Activated CD8-positive, alpha-beta T cell treated with anti-CD3 and anti-CD28 coated beads for 36 hours (primary cell): ENCODE measurements at places on chromosomes 3 and 15.

DNA sequence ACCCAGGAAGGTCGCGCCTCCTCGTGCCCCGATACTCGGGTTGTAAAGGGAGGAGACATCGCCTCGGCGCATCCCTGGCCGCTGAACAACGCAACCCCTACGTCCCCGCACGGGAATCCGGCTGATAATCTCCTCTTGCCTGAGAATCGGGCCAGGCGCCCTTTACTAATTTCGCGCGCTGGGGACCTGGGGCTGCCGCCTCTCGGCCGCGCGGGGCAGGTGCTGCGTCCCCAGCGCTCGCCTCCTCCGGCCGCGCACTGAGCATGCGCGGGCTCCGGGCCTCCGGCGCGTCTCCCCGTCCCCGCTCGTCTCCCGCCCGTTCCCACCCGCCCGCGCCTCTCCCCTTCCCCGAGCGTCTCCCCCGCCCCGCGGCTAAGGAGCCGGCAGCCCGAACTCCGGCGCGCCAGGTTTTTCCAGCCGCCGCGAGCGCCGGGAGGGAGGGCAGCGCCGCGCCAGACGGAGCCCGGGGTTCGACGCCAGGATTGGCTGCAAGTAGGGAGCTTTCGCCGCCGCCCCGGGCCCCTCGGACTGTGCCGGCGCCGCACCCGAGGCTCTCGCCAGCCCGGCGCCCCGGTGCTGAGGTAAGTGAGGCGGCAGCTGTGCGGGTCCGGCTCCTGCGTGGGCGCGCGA lies at the start of gene CNTN4:
Gene CNTN4 (plus strand): TSS at position 469 of the 630 bp plus-strand sequence.
- DNase-seq: peak; percentile 14

DNA sequence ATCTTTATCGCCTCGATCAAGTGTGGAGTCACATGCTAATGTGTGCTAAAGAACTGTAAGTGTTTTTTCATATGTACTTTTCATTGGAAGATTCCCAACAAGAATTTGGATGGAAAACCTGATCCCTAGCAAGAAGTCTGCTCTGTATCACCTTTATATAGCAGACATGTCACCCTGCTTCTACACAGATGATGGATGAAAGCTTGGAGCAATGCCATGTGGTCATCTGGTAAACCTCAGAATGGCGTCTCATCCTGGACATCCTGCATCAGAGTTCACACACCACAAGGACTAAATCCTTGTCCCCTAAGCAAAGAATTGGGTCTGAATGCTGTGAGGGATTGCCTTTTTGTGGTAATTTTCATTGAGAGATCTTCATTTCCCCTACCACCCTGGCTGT lies 42.1 kb upstream of the CTDSPL start:
- no peak for DNase-seq

- no peak for DNase-seq
Measured at GRCh38 chr15:85947936-85948335, 131.7 kb upstream of the AGBL1 start.

DNA sequence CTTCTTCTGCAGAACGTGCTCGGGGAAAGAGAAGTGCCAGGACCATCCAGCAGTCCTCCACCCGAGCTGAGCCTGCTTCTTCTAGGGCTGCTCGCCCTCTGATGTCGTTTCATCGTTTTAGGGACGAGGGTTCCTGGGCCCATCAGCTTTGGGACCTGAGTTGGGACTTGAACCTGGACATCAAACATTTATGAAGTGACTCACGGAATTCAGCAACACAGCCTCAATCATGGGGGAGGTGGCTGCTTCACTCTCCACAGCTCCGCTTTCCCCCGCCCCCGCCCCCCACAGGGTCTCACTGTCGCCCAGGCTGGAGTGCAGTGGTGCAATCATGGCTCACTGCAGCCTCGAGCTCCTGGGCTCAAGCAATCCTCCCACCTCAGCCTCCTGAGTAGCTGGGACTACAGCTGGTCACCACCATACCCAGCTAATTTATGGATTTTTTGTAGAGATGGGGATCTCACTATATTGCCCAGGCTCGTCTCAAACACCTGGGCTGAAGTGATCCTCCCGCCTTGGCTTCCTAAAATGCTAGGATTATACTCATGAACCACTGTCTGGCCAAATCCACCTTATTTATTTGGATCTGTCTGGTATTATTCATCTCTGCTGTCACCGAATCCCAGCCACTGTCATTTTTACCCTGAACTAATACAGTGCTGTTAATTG lies 725 bp upstream of the SCAMP2 start:
- DNase-seq: peak; percentile 49
